ENCODE measurements at places on chromosomes 1 and 21.

GRCh38 chr1:8465013-8465412, 147.1 kb downstream of the SLC45A1 start:
- DNase-seq = peak; percentile 45

DNA sequence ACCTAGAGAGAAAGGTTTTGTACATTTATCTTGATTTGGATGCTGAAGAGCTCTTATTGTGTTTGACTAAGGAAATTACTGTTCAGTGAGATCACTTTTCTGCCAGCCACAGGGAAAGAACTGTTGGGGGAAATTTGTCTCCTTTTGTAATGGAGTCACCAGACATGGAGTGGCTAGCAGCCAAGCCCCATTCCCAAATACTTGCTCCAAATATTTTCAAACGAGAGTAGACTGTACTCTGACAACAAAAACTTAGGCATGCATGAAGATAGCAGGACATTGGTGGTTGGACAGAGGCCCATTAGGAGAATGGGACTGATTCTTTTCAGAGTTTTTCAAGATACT, 21.1 kb downstream of the IPO9 start:
- no peak for DNase-seq

DNA sequence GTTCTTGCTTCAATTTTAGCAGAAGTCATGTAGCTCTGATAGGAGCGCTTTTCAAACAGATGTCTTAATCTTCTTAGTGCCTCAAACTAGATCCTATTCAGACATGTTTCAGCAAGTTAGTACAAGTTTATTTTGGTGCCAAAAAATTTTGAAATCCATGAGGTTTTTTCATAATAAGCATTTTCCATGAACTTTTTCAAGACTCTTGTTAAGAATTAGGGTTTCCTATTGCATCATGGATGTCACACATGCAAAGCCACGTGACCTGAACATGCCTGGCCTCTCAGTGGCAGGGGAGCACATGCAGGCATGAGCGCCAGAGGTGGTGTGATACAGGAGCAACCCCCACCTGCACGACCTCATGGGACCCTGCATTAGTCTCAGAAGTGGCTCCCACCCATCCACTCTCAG, 67.6 kb downstream of the POFUT2 start:
- no peak for DNase-seq

GRCh38 chr1:115781343-115781742, 12.8 kb upstream of the CASQ2 start:
- DNase-seq = no peak

DNA sequence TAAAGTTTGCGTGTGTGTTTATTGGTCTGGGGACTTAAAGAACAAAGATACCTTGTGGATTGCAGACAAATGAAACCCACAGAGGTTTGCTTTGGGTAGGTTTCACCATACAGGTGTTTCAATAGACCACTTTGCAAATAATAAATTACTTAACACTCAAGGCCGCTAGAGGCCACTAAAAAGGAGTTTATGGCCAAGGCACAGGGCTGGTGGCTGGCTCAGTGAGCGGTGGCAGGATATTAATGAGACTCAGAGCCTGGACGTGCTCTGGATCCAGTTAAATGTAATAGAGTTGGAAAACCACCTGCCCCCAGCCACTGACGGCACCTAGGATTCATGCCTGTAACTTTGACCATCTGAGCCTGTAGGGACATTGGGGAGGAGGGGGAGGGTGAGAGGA, 44.5 kb downstream of the LRRC38 start:
- peak; percentile 65 for DNase-seq

- peak; percentile 71 for DNase-seq
These were observed 911 bp downstream of the GNB1 start for GRCh38 chr1:1889847-1890505.

GRCh38 chr1:85936470-85936869, 220.1 kb downstream of the COL24A1 start:
- DNase-seq = no peak

GRCh38 chr1:201108614-201109013, 3.6 kb downstream of the CACNA1S start:
- no peak for DNase-seq

- no peak for DNase-seq
These were observed 4.1 kb upstream of the KCNAB2 start for GRCh38 chr1:6041432-6042062.

GRCh38 chr1:78591971-78592370, 28.3 kb upstream of the IFI44L start:
- DNase-seq = no peak

- DNase-seq = no peak
These were observed 1.4 kb downstream of the CITED4 start for GRCh38 chr1:40860706-40861223.

- DNase-seq = no peak
These were observed 79.7 kb downstream of the CACHD1 start for GRCh38 chr1:64549464-64550239.

GRCh38 chr1:164495905-164496304, 63.1 kb upstream of the PBX1 start:
- DNase-seq = no peak

DNA sequence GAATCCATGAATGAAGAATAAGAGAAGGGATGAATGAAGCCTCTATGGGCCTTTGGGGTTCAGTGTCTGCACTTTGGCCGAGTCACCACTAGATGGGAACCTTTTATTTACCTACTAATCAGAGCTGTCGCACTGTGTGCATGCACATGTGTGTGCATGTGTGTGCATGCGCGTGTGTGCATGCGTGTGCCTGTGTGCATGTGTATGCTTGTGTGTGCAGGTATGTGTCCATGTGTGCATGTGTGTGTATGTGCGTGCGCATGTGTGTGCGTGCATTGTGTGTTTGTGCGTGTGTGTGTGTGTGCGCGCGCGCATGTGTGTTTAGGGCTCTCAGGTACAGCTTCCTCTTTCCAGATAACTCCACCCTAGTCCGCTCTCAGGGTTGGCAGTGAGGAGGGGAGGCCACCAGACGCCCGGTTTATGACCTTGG, 20.4 kb upstream of the UBXN10 start:
- peak; percentile 66 for DNase-seq

GRCh38 chr21:33514229-33514628, 22.7 kb upstream of the DNAJC28 start:
- no peak for DNase-seq

- no peak for DNase-seq
These were observed 114.6 kb upstream of the NEK7 start for GRCh38 chr1:198042168-198042567.

DNA sequence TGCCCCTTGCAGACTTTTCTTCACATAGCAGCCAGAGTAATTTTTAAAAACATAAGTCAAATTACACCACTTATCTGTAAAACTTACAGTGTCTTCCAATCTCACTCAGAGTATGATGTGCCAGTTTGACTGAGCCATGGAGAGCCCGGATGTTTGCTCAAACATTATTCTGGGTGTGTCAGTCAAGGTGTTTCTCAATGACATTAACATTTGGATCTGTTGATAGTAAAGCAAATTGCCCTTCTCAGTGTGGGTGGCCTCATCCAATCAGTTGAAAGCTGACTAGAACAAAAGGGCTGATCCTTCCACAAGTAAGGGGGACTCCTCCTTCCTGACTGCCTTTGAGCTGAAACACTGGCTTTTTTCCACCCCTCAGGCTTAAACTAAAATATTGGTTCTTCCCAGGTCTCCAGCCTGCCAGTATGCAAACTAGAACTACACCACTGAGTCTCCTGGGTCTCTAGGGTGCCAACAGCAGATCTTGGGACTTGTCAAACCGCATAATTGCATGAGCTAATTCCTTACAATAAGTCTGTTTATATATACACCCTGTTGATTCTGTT, 157.9 kb upstream of the CTTNBP2NL start:
- DNase-seq = no peak

DNA sequence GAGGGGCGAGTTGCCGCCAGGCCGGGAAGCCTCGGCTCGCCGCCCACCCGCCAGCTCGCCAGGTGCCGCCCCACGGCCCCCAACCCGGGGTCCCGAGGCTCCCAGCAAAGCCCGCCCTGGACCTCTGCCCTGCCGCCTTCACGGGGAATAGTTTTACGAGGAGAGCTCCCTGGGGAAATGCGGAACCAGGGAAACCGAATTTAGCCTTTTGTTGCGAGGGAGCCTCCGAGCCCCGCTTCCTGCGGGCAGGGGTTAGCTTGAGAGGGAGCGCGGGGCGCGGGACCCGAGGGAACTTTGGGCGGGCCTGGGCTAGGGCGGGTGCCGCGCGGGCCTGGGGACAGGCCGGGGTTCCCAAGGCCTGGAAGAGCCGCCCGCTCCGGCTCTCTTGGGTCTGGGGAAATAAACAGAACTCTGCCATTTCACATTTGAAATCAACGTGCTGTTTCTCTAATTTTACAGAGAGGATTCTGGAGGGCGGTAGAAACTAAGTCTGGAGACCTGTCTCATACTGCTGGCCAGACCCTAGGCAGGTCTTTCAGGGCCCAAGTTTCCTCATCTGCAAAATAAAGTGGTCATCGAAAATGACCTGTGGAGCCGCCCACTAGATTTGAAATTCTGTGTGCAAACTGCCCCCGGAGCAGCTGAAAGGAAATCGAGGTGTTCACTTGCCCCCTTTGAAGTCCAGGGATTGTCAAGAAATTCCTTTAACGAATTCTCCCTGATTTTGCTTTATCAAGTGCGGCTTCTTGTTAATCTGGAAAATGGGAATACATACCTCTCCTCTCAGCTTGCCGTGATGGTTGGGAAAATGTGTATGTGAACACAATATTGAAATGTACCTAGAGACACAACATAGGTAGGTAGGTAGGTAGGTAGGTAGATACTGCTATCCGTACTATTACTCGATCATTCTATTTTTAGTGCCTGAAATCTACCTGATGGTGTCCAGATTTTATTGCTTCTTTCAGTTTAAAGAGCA, 749 bp upstream of the GLUL start:
- no peak for DNase-seq

GRCh38 chr1:235843461-235843961, 23.2 kb downstream of the LYST start:
- DNase-seq = peak; percentile 39

- DNase-seq = no peak
These were observed 54.6 kb downstream of the SKI start for GRCh38 chr1:2282556-2283270.

DNA sequence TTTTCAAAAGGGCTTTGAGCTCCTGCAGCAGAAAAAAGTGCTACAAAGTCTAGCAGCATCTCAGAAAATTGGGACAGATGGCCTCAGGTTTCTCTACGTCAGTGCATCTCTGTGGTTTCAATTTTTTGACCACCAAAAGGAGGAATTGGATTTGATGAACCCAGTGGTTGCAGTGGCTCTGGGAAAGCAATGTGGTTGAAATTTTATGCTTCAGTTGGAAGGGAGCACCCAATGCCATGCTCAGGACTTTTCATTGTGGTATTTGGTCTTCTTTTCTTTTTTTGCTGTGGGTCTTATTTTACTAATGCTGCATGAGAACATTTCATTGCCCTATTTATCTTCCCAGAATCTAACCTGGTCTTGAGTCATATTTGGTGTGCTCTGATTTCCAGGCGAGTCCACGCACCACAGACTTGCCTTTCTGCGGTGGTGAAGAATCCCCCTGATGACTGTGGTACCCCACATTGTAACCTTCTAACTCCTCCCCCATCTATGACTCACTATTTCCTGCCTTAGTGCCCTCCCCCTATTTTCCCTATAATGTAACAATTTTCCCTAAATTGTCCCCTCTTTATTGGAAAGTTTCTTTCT, 56.7 kb downstream of the S1PR1 start:
- no peak for DNase-seq

- no peak for DNase-seq
These were observed 835 bp upstream of the TSPAN2 start for GRCh38 chr1:115090186-115090490.

- no peak for DNase-seq
These were observed 3.0 kb downstream of the PEAR1 start for GRCh38 chr1:156896490-156897033.

GRCh38 chr1:116755681-116756080, 1.5 kb downstream of the CD2 start:
- DNase-seq = no peak

DNA sequence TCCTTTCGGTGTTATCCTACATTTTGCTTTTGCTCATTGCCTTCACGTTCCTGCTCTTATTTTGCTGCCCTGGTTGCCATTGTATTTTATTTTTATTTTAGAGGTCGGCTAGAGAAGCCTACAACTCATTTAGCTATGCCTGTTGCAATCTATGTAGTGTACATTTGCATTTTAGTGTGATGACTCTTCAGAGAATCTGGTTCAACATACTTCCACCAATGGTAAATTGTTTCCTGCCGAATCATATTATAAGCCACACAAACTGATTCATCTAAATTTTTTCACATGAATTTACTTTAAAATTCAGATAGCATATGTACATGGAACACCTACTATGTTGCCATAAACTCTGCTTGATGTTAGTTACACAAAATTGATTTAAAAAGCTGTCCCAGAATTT, 1596.9 kb downstream of the PLA2G4A start:
- no peak for DNase-seq

DNA sequence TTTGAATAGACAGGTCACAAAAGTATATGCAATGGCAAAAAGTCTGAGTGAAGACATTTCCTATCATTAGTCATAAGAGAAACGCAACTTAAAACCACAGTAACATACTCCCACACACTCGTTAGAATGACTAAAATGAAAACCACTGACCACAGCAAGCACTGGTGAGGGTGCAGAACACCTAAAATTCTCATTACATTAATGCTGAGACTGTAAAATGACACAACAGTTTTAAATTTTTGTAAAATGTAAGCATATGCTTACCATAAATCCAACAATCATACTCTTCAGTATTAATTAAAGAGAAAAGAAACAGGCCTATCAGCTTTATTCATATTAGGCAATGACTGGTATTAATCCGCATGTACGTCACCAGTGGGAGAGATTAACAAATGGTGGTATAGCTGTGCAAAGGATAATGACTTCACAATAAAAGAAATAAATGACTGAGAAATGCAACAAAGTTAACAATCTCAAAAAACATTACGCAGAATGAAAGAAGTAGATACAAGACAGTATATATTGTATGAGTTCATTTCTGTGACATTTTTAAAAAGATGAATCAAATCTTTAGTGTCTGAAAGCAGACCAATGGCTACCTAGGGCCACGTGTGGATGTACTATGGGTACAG, 253.5 kb downstream of the AKT3 start:
- DNase-seq = no peak

DNA sequence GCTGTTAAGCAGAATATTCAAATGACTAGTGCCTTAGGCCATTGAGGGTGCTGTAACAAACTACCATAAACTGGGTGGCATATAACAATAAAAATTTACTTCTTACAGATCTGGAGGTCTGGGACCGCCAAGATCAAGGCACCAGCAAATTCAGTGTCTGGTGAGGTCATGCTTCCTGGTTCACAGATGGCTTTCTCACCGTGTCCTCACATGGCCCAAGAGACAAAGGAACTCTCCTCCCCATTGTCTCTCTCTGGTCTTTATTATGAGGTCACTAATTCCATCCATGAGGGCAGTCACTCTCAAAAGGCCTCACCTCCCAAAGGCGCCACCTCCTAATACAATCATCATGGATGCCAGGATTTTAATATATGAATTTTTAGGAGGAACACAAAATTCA, 127.3 kb downstream of the GABPA start:
- no peak for DNase-seq

- no peak for DNase-seq
These were observed 69.9 kb downstream of the NAV1 start for GRCh38 chr1:201608635-201609395.

GRCh38 chr1:220243947-220244346, 28.3 kb downstream of the RAB3GAP2 start:
- no peak for DNase-seq

GRCh38 chr21:19034560-19034959, 631.0 kb upstream of the TMPRSS15 start:
- DNase-seq = no peak
